ENCODE measurements at places on chromosomes 4 and X. TPM values are rescaled to one million over a fixed set of nuclear protein-coding genes. Genes with fewer than 3 reads are reported as not detected.

Gene HPSE
- 26.1 TPM for total RNA-seq

Gene ANKRD37
- 12.0 TPM for total RNA-seq

Gene NXF2B
- not detected for total RNA-seq

Gene ITM2A
- total RNA-seq, result 185 TPM

Gene UGT2B10
- not detected for total RNA-seq

GRCh38 chrX:9158611-9159010 lies 124.7 kb upstream of the FAM9B start:
- no peak overlapping the region for H3K4me3 ChIP-seq
- H3K27me3 ChIP-seq, result no peaks in the 10 kb centered on the region
- H3K4me1 ChIP-seq, result peaks cover 4% of the 10 kb centered on the region
- no peaks in the 10 kb centered on the region for H3K36me3 ChIP-seq
- no peak overlapping the region for H3K27ac ChIP-seq
- DNase-seq, result no peak

DNA sequence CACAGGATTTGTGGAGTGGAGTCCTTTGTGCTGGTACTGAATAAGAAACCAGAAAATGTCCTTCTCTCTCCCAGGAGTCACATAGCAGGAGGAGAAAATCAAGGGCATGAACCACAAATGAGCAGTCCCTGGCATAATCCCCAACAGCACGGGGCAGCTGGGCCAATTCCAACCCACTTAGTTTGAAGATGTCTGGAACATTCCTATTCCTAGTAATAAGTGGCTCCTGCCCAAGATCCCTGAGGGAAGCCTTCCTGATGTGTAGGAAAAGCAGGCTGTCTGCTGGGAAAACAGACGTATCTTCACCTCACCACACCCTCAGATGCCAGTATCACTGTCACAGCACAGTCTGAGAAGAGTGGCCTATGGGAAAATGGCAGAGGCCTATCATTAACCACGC lies 182.8 kb upstream of the MAP3K15 start:
- H3K27ac ChIP-seq, result no peak overlapping the region
- peaks cover 16% of the 10 kb centered on the region for H3K4me1 ChIP-seq
- DNase-seq, result no peak
- H3K4me3 ChIP-seq, result no peak overlapping the region

DNA sequence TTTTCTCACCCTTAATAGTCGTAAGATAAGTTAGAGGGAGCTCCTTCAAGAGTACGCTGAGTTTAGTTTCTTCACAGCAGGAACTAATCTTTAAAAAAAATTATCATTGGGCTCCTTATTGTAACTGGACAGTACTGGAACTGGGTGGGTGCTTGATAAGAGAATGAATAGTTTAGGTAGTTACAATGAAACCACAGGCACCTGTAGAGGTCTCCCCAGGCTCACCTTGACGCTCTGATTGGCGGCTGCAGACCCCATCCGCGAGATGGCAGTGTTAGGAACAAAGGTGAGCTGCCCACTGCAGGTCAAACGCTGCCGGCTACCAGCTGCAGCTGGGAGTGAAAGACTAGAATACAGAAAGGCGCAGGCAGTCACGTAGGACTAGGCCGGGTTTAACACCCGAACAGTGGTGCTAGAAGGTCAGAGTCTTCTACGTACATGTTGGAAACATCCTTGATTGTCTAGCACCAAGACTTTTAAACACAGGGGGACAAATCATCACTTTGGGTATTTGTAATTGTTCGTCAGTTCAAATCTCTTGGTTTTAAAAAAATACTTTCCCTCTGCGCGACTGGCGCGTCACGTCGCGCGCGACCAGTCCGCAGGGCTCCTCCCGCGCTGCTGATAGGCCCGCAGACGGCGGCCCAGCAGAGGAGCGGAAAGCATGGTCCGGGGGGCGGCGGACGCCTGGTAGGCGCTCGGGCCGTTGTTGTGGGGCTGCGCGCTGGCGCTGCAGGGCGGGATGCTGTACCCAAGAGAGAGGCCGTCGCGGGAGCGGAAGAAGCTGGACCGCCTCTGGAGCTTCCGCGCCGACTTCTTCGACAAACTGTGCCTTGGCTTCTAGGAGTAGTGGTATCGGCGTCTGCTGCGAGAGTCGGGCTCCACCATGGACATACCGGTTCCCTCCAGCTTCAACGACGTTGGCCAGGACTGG lies 45.6 kb downstream of the SMARCA5 start:
- peaks cover 16% of the 10 kb centered on the region for H3K4me1 ChIP-seq
- H3K36me3 ChIP-seq, result peaks cover 8% of the 10 kb centered on the region
- H3K27me3 ChIP-seq, result no peaks in the 10 kb centered on the region
- peak overlapping the region; percentile 86 for H3K27ac ChIP-seq

All from activated CD4-positive, alpha-beta T cell treated with anti-CD3 and anti-CD28 coated beads, Interleukin-2, amount 10 ng/mL, durations not matched to agents 7 days and 5 days (primary cell).